Cerebellum (tissue), 4 donors: ENCODE measurements at places on chromosomes 2 and 18. TPM values are rescaled to one million over a fixed set of nuclear protein-coding genes. Genes with fewer than 3 reads are reported as not detected.

The BCL11A gene
- 128 TPM for total RNA-seq

The MGAT4A gene
- total RNA-seq: 69.4 TPM

The COL3A1 gene
- total RNA-seq: 303 TPM

The IL1F10 gene
- total RNA-seq: not detected

The MAPK4 gene
- 19.5 TPM for total RNA-seq

The LONRF2 gene
- 36.1 TPM for total RNA-seq

The ALPP gene
- not detected for total RNA-seq

The MRPS5 gene
- total RNA-seq: 49.5 TPM

The PLCD4 gene
- 1.2 TPM for total RNA-seq

The ST8SIA5 gene
- 9.4 TPM for total RNA-seq

The NXPH2 gene
- 12.7 TPM for total RNA-seq

The IGFBP5 gene
- total RNA-seq: 60.9 TPM

The NAT8 gene
- not detected for total RNA-seq

The TGFA gene
- 11.2 TPM for total RNA-seq

The AP1S3 gene
- 26.6 TPM for total RNA-seq

The DYNAP gene
- total RNA-seq: not detected

The GKN2 gene
- total RNA-seq: not detected

The CCDC74B gene
- 6.0 TPM for total RNA-seq

The PROKR1 gene
- total RNA-seq: 2.7 TPM

The RND3 gene
- 101 TPM for total RNA-seq

DNA sequence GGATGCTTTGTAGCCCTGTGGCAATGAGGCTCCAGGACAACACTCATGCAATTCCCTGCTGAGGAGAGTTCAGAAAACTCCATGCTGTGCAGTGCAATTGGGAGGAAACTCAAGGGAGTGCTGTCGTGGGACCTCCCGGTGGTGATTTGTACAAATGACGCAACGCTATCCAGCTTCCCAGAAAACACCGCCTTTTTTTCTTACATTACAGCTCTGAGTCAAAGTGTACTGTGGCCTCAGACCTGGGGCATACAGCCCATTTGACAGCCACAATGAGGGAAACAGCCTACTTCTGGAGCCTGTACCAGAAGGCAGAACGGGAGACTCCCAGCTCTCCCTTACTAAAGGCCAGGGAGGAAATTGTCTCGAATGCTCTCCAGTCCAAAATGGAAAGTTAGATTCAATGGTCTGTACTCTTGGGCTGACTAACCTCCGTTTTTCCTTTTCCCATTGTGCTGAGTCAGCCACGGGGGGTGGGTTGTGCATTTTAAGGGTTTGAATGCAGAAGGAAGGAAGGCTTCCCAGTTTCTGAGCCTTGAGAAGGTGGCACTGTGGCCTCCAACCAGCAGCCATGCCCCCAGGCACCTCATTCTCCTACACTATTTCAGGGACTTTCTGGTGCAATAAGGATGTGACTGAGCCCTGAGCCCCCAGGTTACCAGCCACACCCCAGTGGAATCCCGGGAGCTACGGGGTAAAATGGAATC, 16.4 kb upstream of the CYP1B1 start:
- no peak for DNase-seq

DNA sequence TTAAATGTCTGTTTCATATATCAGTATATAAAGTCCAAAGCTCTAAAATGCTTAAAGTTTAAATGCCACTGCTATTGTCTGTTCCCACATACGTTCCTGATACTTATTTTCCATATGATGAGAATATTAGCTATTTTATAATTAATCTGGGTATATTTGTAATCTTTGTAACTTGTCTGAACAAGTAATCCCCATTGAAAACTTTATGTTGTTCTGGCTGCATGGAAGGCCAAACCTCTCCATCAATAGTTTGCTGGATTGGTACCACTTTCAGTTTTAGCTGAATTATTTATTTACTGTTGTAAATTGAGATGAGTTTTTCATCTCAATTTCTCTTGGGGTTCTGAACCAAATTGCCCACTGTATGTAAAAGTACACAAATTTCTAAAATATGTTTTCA, 1.5 kb downstream of the MBD5 start:
- DNase-seq: no peak

DNA sequence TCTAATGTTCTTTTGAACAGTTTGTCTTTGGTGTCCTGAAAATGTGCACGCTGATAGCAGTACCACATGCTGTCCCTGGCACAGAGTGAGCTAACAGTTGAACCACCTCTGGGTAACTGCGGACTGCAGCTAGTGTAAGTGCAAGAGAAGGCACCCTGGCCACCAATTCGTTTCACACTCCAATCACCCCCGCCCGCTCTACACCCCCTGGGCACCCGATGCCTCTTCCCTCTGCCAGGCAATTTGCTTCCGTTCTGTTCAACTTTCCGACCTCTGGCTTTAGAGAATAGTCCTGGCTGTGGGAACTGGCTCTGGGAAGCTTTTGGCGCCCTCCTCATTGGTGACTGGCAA, 1.4 kb downstream of the DOCK10 start:
- DNase-seq: peak; percentile 3

DNA sequence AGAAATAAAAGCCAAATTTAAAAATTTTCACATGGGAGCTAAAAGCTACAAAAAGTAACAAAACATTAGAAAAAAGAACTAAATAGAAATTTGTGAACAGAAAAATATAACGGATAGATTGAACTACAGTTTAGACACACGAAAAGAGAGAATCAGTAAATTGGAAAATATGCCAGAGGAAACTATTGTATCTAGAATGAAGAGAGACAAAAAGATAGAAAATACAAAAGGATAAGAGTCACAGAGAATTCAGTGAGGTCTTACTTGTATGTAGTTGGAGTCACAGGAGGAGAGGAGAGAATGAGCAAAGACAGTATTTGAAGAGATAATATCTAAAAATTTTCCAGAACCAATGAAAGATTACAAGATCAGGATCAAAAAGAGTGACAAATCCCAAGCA, 11.3 kb upstream of the MCFD2 start:
- DNase-seq: no peak

- no peak for DNase-seq
These were observed 1.0 kb upstream of the PEX13 start for GRCh38 chr2:61016392-61017002.

GRCh38 chr18:6022845-6023244, 127.5 kb upstream of the TMEM200C start:
- DNase-seq: no peak

GRCh38 chr2:223221139-223221835, 169.3 kb downstream of the KCNE4 start:
- no peak for DNase-seq

GRCh38 chr18:26482569-26482968, 65.8 kb downstream of the KCTD1 start:
- DNase-seq: no peak

DNA sequence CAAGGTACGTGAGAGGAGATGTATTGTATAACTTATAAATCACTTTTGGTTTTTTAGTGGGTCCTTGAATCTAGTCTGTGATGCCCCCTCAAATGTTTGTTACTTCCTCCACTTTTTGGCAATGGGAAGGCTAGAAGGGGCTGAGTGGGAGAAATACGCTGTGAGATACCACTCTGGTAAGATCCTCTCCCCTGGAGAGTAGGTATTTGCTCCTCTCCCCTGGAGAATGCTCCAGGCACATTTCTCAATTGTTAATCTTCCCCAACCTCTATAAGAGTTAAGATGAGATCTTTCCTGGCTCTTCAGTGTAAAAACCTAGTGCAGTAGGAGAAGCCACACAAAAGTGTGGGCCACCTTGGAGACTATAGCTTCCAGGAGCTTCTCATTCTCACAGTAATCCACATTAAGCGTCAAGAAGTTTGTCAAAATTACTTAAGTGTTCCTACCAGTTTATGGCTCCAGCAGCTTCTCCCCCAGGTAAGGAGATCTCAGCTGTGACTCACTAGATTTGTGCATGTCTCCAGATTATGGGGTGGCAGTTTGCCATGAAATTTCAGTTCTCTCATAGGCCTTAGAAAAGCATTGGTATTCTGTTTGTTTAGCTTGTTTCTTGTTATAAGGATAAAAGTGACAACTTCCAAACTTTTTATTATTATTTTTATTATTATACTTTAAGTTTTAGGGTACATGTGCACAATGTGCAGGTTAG, 182.6 kb downstream of the FSIP2 start:
- DNase-seq: no peak

GRCh38 chr2:167406558-167406957, 518.3 kb downstream of the XIRP2 start:
- DNase-seq: no peak

GRCh38 chr2:80942766-80943165, 638.2 kb upstream of the LRRTM1 start:
- DNase-seq: no peak

- no peak for DNase-seq
These were observed 30.3 kb downstream of the SLC14A2 start for GRCh38 chr18:45645610-45646009.

- no peak for DNase-seq
These were observed 74.8 kb upstream of the GLI2 start for GRCh38 chr2:120660771-120661459.

GRCh38 chr2:169702996-169703395, 8.7 kb downstream of the PHOSPHO2 start:
- DNase-seq: no peak

DNA sequence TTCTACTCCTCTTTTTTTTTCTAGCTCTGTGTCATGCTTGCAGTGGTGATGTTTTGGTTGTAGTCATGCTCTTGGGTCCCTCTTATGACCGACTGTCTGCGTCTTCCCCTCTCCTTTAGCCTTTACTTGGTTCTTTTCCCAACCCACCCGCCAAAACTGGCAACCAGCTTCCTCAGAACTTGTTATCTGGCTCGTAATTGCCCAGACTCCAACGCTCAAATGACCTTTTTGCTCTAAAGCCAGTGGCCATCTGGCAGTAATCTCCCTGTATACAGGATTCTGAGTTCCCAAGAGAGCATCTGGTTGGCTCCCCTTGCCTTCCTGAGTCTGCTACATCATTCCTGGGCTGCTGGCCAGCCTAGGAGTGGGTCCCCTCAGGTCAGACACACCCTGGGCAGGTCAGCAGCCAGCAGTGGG, 147.2 kb downstream of the MGAT5 start:
- no peak for DNase-seq

- DNase-seq: no peak
These were observed 76.2 kb downstream of the ATAD2B start for GRCh38 chr2:23850564-23851256.

- DNase-seq: no peak
These were observed 119.0 kb upstream of the ZBTB14 start for GRCh38 chr18:5414546-5414945.

GRCh38 chr18:58980991-58981390, 116.3 kb downstream of the ZNF532 start:
- no peak for DNase-seq

DNA sequence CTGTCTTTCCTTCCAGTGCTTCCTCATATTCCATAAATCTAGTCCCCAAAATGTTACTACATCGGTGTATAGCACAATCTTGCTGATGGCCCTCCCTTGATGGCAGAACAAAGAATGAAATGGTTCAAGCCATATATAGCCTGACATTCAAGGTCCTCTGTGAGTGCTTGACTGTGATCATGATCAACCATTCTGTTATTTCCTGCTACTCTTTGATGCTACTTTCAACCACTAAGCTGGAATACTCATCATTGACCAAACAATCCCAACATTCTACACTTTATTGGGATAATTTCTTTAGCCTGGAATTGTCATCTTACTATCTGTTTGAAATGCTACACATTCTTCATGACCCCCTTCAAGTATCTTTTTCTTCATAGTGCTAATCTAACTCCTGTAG, 633.9 kb downstream of the PLCL1 start:
- no peak for DNase-seq

GRCh38 chr2:25618676-25619075, 54.7 kb downstream of the DTNB start:
- no peak for DNase-seq

GRCh38 chr2:168686452-168687191, 115.8 kb upstream of the NOSTRIN start:
- DNase-seq: no peak

DNA sequence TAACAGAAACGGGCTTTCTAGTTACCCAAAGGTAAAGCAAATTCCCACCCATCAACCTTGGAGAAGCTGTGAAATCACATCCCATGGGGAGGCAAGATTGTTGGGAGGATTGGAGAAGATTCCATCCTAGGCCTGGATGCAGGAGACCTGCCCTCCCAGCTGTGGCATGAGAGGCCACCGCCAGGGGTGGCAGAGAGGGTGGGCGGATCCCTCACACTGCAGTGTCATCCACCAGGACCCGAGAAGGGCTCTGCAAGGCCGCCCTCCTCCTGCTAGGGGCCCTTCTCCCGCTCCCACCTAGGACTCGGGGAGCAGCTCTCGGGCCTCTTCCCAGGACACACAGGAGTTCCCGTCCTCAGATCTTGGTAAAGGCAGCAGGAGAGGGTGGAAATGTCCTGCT, 15.5 kb upstream of the ATG16L1 start:
- DNase-seq: no peak

GRCh38 chr2:118832791-118833715, 14.4 kb downstream of the EN1 start:
- no peak for DNase-seq

- DNase-seq: no peak
These were observed 30.9 kb upstream of the KCMF1 start for GRCh38 chr2:84940088-84940470.

DNA sequence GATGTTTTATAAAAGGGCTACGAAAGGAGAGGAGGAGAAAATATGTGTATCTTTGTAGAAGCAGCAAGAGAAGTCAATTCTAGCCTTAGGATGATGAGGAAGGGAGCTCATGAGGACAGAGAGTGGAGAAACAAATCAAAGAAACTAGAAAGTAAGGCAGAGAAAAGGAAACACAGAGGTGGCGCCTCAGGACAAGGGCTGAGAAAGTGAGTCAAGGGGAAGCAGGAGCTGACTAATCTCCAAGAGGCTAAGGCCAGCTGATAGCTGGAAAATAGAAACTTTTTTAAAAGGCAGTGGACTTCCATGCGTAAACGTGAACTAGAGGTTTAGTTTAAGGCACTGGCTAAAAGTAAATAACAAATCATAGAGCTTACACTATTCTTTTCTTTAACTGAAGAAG, 173.3 kb downstream of the ANKRD44 start:
- no peak for DNase-seq

- no peak for DNase-seq
These were observed 25.0 kb upstream of the MC2R start for GRCh38 chr18:13940326-13940725.

DNA sequence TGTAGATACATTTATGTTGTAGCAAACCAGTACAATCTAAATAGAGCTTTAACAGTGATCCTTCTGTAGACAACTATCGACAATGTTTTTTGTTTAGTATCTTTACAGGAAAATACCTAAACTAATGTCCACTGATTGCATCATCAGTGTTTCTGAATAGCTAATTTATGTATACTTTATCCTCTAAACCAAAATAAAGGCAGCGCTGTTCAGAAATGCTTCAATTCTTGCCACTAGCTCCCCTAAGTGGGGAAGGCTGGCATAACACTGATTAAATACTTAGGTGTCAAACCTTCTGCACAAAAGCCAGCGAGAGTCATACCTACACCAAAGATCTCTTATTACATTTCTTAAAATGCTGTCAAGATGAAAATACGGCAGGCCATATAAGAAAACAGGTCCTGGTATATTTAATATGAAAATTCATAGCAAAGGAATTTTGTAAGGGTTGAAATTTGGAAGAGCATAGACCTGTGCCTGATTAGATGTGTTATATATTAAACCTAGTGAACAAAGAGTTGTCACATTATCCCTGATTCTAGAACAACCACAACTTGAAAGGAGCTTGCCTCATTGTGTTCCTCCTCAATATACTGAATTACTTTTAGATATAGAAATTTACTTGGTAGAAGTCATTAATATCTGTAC, 1693.4 kb upstream of the SLC39A10 start:
- DNase-seq: no peak

GRCh38 chr2:120536141-120536540, 190.2 kb downstream of the INHBB start:
- DNase-seq: no peak
